ENCODE measurements at places on chromosomes 5 and 9.

GRCh38 chr5:88540471-88541115, 271.9 kb upstream of the TMEM161B start:
- DNase-seq = no peak

DNA sequence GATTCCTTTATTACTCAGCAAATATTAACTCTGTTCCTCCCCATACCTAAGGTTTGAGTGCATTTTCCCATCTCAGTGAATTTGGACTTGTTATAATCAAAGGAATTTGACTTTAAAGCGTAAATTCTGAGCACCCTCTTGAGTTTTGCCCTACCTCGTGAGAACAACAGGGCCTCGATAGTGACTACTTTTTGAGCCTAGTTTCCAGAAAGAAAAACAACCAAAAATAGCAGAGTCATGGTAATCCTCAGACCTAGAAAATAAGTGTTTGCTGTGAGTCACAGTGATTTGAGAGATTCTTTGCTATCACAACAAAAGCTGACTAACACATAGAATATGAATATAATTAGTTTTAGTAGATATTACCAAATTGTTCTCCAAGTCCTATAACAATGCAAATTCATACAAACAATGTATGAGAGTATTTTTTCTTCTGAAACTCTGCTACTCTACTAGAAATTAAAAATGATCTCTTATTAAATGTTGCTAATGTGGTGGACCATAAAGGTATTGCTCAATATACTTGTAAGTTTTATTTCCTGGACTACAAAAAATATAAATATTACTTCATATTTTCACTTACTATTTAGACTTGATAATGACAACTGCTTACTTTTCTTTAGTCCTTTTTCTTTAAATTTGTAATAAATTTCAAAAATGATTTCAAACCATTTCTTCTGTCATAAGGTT, 759.7 kb downstream of the BRINP1 start:
- DNase-seq = no peak

GRCh38 chr5:138559937-138560336, 15.3 kb downstream of the HSPA9 start:
- DNase-seq = no peak

DNA sequence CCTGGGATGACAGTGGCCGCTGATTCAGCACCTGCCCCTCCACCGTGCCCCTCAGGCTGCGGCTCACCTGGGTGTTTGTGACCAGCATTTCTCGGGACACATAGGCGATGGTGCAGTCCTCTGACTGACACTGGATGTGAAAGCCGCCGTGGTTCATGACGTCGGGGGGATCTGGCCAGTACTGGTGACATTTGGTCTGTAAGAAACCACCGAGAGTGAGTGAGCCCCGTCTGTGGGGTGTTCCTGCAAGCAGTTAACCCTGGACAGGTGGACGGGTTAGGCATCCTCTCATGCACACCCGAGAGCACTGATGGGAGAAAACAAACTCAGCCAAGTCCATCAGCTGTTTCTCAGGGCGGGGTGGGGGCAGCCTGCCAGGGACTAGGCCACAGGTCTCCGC, 62.5 kb upstream of the EPB41L4B start:
- DNase-seq = no peak

DNA sequence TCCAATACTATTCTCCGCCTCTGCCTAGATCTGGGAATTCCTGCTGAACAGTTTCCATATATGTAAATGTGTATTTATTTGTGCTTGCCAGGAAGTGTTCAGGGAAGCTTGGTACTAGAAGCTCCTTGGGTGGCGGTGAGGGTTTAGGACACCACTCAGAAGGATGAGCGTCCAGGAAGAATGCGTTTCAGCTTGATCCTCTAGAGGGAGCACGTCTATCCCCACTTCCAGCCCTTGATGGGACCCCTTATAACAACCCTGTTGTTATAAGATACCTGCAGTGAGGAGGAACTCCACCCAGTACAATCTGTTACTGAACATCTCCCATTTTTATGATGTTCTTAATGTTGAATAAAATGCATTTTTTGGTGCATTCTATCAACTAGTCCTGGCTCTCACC, 88.9 kb downstream of the CYFIP2 start:
- no peak for DNase-seq

All from CMK (cell line).